HS-5 (cell line): ENCODE measurements at places on chromosomes 2 and 18.

DNA sequence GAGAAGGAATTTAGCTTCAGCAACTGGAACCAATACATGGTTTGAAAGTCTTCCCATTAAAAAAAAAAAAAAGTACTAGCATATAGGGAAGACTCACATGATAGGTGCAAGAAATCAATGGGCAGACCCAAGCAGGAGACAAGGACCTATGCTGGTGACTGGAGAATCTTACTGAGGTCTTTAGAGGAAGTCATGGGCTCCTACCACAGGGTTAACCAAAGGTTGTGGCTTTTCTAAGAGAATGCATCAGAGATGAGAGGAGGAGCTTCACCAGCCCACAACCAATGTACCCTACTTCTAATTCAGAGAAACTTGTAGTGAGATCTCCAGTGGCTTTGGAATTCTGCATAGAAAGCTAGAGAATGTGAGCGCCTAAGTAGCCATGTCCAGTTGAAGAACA lies 207.4 kb downstream of the NCKAP5 start:
- DNase-seq = no peak

DNA sequence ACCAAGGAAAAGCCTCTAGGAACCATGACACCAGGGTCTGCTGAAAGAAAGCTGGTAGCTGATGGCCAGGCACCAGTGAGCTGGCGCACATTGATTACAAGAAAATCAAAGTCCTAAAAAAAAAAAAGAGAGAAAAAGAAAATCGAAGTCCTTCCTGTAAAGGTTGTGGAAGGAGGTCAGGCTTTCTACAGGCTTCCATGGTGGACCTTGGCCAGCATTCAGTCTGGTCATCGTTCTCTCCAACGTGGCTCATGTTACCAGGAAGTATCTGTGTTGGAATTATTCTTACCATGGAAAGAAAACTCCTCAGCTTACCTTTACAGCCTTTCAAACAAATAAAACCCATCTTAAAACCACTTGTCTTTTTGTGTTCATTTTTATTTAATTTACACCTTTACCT lies 65.6 kb downstream of the CYB5A start:
- DNase-seq = no peak

- DNase-seq = no peak
These were observed 243.0 kb downstream of the RPRM start for GRCh38 chr2:153235516-153235915.

- no peak for DNase-seq
These were observed 29.0 kb upstream of the CFAP36 start for GRCh38 chr2:55490554-55490953.

DNA sequence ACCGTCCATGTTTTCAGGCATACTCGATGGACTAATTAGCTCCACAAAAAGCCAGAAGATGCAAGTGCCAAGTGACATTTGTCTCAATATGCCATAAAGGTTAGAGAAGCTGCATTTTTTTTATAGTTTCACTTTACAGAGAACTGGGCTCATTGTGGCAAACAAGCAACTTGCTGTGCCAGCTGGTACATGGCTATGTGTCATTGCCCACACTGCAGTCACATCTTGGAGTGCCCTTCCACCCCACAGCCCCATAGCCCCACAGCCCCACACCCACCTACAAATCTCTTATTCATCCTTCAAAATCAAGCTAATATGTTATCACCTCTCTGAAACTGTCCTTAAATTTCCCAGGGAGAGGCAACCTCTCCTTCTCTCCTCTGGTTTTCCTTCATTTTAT lies 451.9 kb downstream of the ARHGAP15 start:
- DNase-seq = no peak

- no peak for DNase-seq
These were observed 8.0 kb upstream of the REL start for GRCh38 chr2:60873381-60873780.

GRCh38 chr2:68098291-68098797 lies 35.5 kb upstream of the C1D start:
- DNase-seq = no peak

- DNase-seq = no peak
These were observed 161.8 kb downstream of the FAM210A start for GRCh38 chr18:13564579-13564978.

DNA sequence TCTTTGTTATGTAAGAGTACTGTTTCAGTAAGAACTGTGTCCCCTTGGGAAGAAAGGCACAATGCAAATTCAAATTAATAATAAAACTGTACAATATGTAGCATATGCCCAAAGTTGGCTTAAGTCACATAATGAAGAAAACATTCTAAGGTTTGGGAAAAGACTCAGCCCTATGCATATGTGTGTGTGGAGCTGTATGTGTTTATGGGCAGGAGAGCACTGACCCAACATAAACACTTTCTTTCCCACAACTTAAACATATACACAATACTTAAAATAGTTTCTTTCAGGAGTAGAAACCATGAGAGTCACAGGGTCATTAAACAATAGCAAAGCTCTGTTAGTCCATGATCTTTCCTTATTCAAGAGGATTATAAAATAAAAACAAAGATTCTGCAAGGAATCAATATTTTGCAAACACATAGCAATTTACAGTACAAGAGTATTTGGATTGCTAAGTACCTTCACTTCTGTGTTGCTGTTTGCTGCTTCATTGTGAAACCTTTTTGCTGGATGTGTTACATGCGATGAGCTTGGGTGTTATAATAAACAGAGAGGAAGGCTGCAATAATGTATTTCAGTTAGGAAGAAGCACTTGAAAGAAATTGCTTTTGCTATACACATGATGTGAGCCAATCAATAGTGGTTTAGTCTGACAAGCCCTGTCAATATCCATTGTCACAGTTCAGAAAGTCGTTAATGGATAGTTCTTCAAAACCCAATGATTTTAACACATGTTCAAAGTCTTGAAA lies 347.3 kb downstream of the ARHGAP15 start:
- DNase-seq = no peak
